T-helper 2 cell (primary cell): ENCODE measurements at places on chromosomes 5 and 9.

DNA sequence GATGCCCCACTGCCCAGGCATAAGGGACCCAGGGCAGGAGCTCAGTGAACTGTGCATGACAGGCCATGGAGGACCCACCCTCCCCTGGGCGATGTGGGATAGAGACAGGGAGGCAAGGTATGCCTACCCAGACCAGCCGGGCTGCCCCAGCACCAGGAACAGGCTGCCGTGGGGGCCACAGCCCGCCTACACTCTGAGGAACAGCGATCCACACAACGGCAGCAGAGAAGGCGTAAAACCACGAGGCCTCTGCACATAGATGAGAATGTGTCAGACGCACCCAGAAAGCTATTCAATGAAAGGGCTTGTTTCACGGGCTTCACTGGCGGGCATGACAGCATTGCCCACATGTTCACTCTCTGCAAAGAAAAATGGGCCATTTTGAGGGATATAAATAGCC is 49.5 kb downstream of the SEMA4D start:
- DNase-seq: peak; percentile 72

GRCh38 chr5:175683231-175683630 is 25.4 kb downstream of the HRH2 start:
- DNase-seq: no peak

DNA sequence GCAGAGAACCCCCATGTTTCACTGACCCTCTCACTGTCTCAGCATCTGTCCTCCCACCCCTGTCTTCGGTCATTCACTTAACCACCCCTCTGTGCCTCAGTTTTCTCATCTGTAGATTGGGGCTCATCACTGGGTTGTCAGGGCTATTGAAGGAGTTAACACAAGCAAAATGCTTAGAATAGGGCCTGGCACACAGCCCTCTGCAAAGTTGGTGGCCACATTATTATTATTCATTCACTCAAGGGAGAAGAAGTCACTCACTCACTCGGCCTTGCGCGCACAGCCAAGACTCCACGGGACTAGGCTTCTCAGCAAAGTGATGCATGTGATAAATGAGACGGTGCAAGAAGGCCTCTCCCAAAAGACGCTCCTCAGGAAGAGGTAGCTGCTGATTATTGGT is 8.0 kb downstream of the PDGFRB start:
- no peak for DNase-seq

GRCh38 chr9:99253772-99254431 is 31.8 kb downstream of the SEC61B start:
- DNase-seq: peak; percentile 86

DNA sequence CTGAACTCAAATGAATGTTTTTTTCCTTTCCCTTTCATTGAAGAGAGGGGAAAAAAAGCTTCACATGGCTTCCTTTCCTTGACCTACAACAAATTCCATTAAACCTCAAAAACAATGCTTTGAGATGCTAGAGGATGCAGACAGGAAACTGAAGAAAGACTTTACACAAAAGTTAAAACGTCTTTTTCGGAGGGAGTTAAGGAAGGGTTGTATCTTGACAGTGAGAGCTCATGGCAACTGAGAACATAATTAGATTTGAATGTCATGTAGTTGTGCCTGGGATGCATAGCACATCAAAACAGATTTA is 66.4 kb downstream of the EBF1 start:
- DNase-seq: no peak

- DNase-seq: no peak
These were observed 24.5 kb downstream of the PCSK5 start for GRCh38 chr9:75914883-75915452.

DNA sequence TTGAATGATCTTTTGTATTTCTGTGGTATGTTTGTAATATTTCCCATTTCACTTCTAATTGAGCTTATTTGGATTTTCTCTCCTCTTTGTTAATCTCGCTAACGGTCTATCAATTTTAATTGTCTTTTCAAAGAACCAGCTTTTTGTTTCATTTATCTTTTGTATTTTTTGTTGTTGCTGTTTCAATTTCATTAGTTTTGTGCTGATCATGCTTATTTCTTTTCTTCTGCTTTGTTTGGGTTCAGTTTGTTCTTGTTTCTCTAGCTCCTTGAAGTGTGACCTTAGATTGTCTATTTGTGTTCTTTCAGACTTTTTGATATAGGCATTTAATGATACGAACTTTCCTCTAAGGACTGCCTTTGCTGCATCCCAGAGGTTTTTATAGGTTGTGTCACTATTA is 28.4 kb upstream of the SNCAIP start:
- no peak for DNase-seq

DNA sequence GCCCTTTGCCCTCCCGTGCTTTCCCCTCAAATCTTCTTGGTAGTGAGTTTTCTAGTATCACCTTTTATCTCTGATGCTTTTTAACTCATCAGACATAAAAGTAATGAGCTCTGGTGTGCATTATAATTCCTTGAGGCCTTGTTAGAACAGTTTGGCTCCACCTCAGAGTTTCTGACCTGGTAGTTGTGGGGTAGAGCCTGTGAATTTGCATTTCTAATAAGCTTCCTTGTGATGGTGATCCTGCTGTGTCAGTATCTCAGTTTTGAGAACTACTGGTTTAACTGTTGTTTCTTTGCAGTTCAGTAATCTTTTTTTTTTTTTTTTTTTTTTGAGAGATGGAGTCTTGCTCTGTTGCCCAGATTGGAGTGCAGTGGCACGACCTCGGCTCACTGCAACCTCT is 31.1 kb downstream of the UBE2D2 start:
- no peak for DNase-seq

DNA sequence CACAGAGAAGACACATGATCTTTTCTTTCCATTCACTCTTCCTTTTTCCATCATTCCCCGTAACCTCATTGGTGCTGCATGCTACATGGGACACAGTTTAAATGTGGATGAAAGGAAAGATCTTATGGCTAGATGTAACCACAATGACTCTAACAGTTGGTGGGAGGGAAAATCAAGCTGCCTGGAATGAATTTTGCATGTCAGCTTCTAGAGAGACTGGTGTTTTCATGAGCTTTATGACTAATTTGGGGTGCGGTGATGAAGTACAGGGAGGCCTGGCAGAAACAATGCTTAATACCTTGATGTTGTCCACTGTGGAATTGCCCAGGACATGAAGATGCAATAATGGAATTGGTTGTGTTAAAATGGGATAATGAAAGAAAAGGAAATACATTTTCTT is 55.9 kb upstream of the MYO10 start:
- no peak for DNase-seq

DNA sequence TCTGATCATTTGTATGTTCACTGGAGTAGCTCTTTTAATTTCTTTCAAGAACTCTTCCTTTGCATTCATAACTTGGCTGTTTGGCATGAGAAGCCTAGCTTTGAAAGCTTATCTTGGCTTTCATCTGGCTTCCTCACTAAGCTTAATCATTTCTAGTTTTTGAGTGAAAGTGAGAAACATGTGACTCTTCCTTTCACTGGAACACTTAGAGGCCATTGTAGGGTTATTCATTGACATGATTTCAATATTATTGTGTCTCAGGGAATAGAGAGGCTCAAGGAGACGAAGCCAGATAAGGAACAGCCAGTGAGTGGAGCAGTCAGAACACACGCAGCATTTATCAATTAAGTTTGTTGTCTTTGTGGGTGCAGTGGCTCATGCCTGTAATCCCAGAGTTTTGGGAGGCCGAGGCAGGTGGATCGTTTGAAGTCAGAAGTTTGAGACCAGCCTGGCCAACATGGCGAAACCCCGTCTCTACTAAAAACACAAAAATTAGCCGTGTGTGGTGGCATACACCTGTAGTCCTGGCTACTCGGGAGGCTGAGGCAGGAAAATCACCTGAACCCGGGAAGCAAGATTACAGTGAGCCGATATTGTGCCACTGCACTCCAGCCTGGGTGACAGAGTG is 98.3 kb downstream of the UGCG start:
- no peak for DNase-seq

GRCh38 chr9:129863059-129863690 is 27.9 kb downstream of the USP20 start:
- DNase-seq: peak; percentile 79

GRCh38 chr5:55123365-55123764 is 20.9 kb downstream of the GZMA start:
- no peak for DNase-seq

DNA sequence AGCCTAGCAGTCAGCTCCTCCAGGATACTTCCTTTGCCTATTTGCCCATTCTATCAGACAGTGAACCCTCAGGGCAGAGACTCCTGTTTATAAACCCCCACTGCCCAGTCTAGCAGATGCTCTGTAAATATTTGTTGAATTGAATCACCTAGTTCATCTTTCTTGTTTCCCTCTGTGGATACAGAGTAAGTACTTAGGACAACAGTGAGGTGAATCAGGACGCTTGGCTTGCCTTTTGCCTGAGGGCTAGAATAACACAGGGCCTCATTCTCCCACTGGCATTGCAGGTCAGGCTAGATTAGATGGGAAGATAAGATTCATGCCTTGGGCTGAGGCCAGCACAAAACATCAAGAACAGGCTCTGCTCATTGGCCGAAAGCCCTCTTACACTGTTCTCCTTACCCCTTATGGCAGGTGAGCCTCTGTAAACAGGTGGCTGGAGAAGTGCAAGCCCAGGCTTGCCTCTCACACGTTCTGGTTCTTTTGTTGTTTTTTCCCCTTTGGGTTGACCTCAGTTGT is 22.2 kb downstream of the TNFSF8 start:
- no peak for DNase-seq
